Fibroblast of the aortic adventitia (primary cell): ENCODE measurements at places on chromosomes 6 and 20. TPM values are rescaled to one million over a fixed set of nuclear protein-coding genes. Genes with fewer than 3 reads are reported as not detected.

The NDUFAF5 gene
- 13.9 and 15.8 TPM in 2 replicates for total RNA-seq

The MCHR2 gene
- total RNA-seq: not detected in 2 replicates

The CCN6 gene
- not detected in 2 replicates for total RNA-seq

The KCNK17 gene
- total RNA-seq: not detected in 2 replicates

The PROKR2 gene
- total RNA-seq: not detected in 2 replicates
